T-cell (primary cell): ENCODE measurements at places on chromosomes 2 and 18.

DNA sequence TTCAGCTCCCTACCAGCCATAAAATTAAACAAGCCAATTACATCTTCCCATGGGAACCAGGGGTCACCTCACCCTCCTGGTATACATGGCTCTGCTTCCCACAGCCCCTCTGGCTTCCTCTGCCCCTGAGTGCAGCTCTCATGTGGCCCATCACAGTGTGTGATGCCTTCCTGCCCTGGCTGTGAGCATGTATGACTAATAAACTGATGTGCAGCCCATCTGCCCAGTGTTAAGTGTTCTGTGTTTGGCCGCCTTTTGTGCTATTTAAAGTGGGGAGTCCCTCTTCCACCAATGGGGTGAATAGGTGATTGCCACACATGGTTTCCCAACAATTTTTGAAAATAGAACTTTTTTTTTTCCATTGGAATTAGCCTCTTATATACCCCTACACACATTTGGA lies 87.7 kb upstream of the PIEZO2 start:
- no peak for DNase-seq
- no peaks in the 10 kb centered on the region for H3K4me1 ChIP-seq
- H3K36me3 ChIP-seq: no peaks in the 10 kb centered on the region
- no peak overlapping the region for H3K27ac ChIP-seq
- H3K4me3 ChIP-seq: no peak overlapping the region

DNA sequence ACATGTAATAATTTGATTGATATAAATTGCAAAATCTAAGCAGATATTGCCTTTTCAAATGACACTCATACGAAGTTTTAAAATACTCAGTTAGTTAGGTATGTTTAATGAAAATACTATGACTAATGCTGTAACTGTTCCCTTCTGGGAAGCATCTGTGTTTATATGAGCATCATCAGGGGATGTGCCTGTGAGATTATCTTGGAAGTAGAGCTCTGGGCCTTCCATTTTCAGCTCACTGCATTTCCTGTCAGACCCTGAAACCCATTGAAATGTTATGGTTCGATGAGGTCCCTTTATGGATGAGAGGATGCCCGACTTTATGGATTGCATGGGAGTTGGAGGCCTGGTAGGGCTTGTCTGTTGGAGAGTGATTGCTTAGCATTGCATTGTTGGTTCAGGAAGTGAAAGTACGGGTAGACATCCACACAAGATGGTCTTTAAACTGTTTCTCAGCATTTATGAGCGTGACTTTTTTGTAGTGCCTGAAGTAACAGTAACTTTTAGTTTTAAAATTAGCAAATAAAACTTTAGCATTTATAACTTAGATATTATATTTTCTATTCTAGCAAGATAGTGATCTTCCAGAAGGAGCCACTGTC lies 28.7 kb downstream of the ELP2 start:
- no peak for DNase-seq
- H3K27me3 ChIP-seq: no peaks in the 10 kb centered on the region
- no peaks in the 10 kb centered on the region for H3K4me1 ChIP-seq
- H3K36me3 ChIP-seq: no peaks in the 10 kb centered on the region
- no peak overlapping the region for H3K4me3 ChIP-seq

DNA sequence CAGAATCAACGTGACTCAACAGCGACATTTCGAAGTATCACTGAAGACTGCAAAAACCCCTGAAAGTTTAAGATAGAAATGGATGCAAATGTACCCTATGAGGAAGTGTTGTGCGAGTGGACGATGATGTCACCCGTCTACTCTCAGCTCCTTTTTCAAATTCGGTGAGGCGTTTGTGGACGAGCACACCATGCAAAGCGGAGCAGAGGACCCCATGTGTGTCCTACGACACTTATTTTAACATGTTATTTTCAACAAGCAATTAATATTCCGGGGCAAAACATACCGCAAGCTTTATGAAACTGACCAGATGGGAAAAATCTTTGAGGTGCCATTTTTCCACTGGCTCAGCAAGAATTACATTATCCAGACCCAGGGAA lies 2.0 kb downstream of the PXDN start:
- H3K36me3 ChIP-seq: no peaks in the 10 kb centered on the region
- DNase-seq: no peak
- no peak overlapping the region for H3K27ac ChIP-seq
- H3K4me1 ChIP-seq: no peaks in the 10 kb centered on the region

GRCh38 chr2:174198846-174199564 lies 49.3 kb downstream of the OLA1 start:
- H3K27me3 ChIP-seq: no peaks in the 10 kb centered on the region
- no peaks in the 10 kb centered on the region for H3K36me3 ChIP-seq
- H3K27ac ChIP-seq: no peak overlapping the region
- DNase-seq: no peak
- H3K4me3 ChIP-seq: no peak overlapping the region

GRCh38 chr18:61953161-61953560 lies 60.4 kb upstream of the RNF152 start:
- H3K36me3 ChIP-seq: no peaks in the 10 kb centered on the region
- no peak for DNase-seq

DNA sequence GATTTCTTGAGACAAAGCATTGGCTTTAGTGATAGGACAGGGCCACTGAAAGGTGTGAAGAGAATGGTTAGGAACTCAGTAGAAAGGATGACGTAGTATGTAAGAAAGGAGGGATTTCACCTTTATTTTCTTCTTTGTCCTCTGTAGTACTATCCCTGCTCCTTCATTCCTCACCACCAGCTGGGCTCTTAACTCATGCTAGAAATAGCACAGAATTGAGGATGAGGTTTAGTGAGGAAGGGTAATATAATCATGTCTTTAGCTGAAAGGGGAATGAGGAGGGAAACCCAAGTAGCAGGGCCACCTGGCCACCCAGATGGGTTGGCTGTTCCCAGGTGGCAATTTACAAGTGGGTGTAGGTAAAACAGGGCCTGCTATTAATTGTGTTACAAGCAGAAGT lies 15.2 kb downstream of the ACVR2A start:
- no peak for DNase-seq
- H3K36me3 ChIP-seq: no peaks in the 10 kb centered on the region
- no peaks in the 10 kb centered on the region for H3K27me3 ChIP-seq
- no peak overlapping the region for H3K27ac ChIP-seq
- no peaks in the 10 kb centered on the region for H3K4me1 ChIP-seq

DNA sequence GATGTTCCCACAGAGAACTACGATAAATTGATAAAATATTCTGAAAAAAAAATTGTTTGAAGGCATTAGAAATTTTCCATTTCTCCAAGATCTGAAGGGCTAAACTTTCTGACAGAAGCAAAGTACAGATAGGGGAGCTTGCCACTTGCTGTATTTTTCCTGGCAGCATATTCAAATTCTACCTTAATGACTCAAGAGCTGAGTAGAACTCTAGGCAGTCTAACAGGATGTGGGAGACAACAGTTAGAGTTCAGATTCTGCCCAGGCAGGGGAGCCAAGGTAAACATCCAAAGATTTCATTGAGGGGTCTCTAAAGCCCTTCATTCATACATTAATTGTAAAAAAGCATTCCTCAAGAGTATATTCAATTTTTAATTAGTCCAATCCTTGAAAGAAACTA lies 46.0 kb upstream of the RIT2 start:
- no peaks in the 10 kb centered on the region for H3K4me1 ChIP-seq
- no peak overlapping the region for H3K27ac ChIP-seq
- H3K36me3 ChIP-seq: no peaks in the 10 kb centered on the region
- no peaks in the 10 kb centered on the region for H3K27me3 ChIP-seq

GRCh38 chr2:143901185-143901842 lies 618.6 kb downstream of the ZEB2 start:
- H3K36me3 ChIP-seq: no peaks in the 10 kb centered on the region
- no peak overlapping the region for H3K4me3 ChIP-seq
- DNase-seq: no peak
- no peaks in the 10 kb centered on the region for H3K4me1 ChIP-seq
- H3K27me3 ChIP-seq: no peaks in the 10 kb centered on the region
- no peak overlapping the region for H3K27ac ChIP-seq

DNA sequence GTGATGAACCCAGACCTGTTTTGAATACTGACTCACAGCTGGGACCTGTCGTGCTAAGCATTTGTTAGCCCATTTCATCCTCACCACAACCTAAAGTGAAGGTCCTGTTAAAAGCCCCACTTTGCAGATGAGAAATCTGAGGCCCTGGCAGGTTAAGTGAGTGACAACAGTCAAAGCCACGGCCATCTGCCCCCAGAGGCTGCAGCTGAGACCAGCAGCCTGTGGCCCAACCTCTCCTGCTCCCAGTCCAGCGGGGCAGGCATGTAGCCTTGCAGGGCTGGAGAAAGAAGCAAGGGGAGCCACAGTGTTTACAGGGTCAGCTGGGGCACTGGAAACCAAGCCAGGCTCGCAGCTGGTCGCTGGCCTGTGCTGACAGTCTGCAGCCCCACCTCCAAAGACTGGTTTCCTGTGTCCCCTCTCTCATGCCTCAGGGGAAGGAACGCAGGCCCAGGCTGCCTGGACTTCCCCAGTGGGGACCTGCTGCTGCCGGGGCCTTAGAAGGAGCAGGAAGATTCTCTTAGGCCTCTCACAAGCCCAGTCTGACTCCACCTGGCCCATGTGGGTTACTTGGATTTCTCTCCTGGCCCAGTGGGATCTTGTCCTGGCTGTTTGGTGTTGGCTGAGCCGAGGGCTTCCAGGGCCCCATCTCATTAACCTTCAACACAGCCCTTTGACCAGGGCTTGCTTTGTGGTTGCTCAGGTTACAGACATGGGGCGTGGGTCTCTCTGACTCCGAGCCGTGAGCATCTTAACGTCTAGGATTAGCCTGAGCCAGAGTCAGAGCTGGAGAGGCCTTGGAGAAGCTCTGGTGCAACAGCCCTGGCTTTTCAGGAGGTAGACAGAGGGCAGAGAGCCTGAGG lies 1.7 kb downstream of the INPP5D start:
- no peaks in the 10 kb centered on the region for H3K36me3 ChIP-seq
- DNase-seq: no peak
- peak overlapping the region; percentile 99 for H3K4me3 ChIP-seq
- peak overlapping the region; percentile 98 for H3K27ac ChIP-seq

DNA sequence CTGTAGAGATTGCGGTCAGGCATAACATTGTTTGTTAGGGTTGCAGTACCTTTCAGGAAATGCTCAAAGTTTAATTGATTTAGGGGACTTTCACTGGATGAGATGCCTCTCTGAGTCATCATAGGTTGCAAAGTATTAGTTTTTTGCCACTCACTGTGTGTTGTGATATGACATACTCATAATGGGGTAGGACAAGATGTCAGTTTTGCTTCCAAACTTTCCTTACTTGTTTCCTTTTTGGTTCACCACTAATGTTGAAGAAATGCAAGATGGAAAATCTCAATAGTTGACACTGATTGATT lies 35.0 kb upstream of the PTH2R start:
- DNase-seq: no peak
- H3K4me1 ChIP-seq: no peaks in the 10 kb centered on the region
- no peak overlapping the region for H3K27ac ChIP-seq
- no peaks in the 10 kb centered on the region for H3K27me3 ChIP-seq

DNA sequence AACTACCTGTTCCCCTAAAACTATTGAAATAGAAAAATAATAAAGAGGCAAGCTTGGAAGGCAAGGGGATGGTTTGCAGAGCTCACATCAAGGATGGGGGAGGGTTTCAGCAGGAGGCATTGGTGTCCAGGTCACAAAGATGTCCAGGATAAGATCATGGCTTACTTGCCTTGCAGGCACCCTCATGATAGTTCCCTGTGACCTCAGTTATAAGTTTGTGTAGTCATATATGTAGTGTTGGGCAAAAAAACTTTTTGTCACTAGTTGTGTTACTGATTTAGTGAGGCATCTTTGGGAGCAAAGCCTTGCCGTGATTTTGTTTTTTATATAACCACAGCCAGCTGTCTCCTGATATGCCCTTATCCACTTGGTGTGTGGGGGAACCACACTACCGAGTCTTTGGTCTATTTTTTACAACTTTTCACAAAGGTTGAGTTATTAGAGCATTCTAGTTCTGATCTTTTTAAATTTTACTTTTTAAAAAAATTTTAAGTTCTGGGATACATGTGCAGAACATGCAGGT lies 53.3 kb downstream of the IL1R2 start:
- H3K4me1 ChIP-seq: no peaks in the 10 kb centered on the region
- H3K27me3 ChIP-seq: peaks cover 17% of the 10 kb centered on the region
- H3K27ac ChIP-seq: no peak overlapping the region
- no peak overlapping the region for H3K4me3 ChIP-seq

GRCh38 chr18:79922971-79923411 lies 28.5 kb downstream of the SLC66A2 start:
- no peaks in the 10 kb centered on the region for H3K4me1 ChIP-seq
- peaks cover 14% of the 10 kb centered on the region for H3K36me3 ChIP-seq
- DNase-seq: no peak
- no peak overlapping the region for H3K4me3 ChIP-seq

DNA sequence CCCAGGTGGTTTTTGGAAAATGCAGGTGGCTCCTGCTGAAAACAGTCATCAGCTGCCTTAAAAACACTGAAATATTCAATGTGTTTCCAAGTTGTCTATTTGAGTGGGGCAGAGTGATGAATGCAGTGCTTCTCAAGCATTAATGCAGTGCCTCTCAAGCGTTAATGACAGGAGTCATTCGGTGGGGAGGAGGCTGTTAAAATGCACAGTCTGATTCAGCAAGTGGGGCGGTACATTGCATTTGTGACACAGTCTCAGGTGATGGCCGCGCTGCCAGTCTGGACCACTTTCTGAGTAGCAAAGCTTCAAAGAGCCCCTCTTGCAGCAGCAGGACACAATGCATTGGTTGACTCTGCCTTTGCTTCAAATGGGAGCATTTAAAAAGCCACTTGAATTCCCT lies 231.4 kb upstream of the RGPD4 start:
- H3K36me3 ChIP-seq: no peaks in the 10 kb centered on the region
- H3K4me3 ChIP-seq: no peak overlapping the region
- H3K4me1 ChIP-seq: no peaks in the 10 kb centered on the region
- no peak overlapping the region for H3K27ac ChIP-seq
- DNase-seq: no peak
- H3K27me3 ChIP-seq: no peaks in the 10 kb centered on the region

DNA sequence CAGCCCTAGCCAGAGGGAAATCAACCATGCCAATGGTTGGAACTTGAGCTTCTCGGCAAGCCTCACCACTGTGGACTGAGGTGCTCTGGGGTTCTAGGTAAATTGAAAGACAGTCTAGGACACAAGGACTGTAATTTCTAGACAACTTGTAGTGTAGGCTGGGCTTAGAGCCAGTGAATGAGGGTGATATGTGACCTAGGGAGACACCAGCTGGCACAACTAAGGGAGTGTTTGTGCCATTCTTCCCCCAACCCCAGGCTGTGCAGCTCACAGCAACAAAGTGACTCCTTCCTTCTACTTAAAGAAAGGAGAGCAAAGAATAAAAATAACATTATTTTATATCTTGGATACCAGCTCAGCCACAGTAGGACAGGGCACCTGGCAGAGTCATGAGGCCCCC lies 1690.7 kb upstream of the TMEFF2 start:
- no peaks in the 10 kb centered on the region for H3K36me3 ChIP-seq
- H3K4me1 ChIP-seq: no peaks in the 10 kb centered on the region

GRCh38 chr2:196293751-196294515 lies 122.6 kb upstream of the STK17B start:
- no peak overlapping the region for H3K4me3 ChIP-seq
- H3K27ac ChIP-seq: no peak overlapping the region
- H3K27me3 ChIP-seq: no peaks in the 10 kb centered on the region
- no peak for DNase-seq
- no peaks in the 10 kb centered on the region for H3K4me1 ChIP-seq
- H3K36me3 ChIP-seq: no peaks in the 10 kb centered on the region
